Stimulated activated CD4-positive, alpha-beta T cell treated with anti-CD3 and anti-CD28 coated beads, Interleukin-15, amount 100 ng/mL, for 1 hour (primary cell): ENCODE measurements at places on chromosomes 5 and 9.

- DNase-seq, result no peak
Observed at GRCh38 chr9:98500337-98500919, 208.3 kb downstream of the GABBR2 start.

- DNase-seq, result no peak
Observed at GRCh38 chr5:27769748-27770402, 731.5 kb upstream of the CDH9 start.

GRCh38 chr9:95027914-95028852 lies 289.3 kb downstream of the FANCC start:
- no peak for DNase-seq

- no peak for DNase-seq
Observed at GRCh38 chr5:142979636-142980035, 209.5 kb downstream of the ARHGAP26 start.

DNA sequence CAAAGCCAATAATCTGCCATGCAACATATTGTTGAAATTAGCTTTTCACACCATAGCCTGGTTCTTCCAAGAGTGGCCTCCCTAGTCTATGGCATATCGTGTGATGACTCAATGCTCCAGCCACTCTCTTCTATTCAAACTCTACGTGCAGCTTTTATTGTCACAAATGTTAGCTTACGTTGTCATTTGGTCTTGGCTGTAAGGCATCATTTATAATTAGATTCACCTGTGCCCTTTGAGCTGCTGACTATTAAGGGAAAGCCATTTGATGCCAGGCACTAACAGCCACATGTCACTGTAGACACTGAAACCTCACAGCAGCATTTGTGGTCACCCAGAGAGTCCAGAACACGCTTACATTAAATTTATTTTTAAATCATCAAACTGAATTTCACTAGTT lies 66.8 kb downstream of the APBA1 start:
- no peak for DNase-seq

DNA sequence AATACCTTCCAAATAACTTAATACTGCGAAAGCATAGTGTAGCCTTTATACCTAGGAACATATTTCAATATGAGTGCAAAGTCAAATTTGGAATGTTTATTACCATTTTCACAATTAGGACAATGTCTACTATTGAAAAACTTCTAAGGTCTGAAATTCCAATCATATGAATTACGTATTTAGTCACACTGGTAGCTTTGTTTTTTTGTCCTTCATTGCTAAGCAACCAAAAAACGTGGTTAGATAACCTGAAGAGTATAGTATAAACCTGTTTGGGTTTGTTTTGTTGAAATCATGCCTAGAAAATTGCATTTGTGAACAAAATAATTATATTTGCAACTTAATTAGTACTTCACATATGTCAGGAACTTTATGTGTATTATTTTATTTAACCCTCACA lies 134.2 kb downstream of the FBXO4 start:
- DNase-seq, result no peak

DNA sequence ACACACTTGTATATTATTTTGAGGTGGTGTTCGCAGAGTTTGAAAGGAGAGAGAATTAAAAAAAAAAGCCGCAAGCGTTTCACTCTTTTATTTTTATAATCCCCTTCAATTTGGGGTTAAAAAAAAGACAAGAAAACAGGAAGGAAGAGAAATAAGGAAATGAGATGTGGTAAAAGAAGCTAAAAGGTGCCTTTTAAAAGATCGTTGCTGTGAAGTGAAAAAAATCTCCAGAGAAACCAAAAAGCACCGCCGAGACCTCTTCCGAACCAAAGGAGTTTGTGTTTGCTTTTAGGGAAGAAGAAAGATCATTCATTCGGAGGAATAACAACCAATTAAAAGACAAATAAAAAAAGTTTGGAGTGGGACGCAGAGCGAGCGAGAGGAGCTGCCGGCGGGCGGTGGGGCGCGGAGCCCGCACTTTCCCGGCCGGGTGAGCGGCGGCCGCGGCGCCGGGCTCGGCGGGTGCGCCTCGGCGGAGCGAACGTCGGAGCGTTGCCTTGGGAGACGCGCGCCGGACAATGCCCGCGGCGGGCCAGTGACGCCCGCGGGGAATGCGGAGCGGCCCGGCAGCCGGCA lies 355 bp downstream of the TLE4 start:
- no peak for DNase-seq

- no peak for DNase-seq
Observed at GRCh38 chr5:5650242-5650641, 227.8 kb downstream of the ICE1 start.

DNA sequence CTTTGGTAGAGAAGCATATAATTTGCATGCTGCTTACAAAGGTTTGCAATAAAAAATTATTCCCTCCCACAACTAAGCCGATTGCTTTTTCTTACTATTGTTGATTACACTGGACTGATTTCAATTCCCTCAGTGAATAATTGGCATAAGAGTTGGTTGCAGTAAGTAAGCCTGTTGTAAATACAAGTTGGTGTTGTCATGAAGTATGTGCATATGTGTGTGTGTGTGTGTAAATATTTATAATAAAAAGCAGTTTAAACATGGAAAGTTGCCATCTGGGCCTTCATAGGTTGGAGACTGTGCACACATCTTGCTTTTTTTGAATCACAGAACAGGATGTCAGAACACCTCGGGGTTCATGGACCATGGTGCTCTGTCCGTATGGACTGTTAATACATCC lies 131.2 kb downstream of the ATP10B start:
- DNase-seq, result no peak

DNA sequence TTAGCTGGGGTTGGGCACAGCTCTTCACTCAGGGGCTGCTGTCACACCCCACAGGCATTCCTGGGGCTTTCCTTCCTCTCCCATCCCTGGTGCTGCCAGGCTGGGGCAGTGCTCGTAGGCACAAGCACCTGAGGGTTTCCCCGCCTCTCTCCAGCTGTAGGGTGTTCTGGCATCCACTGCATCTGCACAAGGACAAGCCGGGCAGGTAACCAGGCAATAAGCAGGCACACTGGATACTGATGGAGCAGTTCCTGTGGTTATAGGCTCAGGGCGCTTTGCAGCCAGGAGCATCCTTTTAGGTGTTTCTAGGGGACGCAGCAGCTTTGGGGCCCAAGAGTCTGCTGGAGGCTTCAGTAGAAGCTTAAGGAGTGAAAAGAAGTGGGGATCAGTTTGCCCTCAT lies 56.8 kb downstream of the ARHGEF37 start:
- no peak for DNase-seq

DNA sequence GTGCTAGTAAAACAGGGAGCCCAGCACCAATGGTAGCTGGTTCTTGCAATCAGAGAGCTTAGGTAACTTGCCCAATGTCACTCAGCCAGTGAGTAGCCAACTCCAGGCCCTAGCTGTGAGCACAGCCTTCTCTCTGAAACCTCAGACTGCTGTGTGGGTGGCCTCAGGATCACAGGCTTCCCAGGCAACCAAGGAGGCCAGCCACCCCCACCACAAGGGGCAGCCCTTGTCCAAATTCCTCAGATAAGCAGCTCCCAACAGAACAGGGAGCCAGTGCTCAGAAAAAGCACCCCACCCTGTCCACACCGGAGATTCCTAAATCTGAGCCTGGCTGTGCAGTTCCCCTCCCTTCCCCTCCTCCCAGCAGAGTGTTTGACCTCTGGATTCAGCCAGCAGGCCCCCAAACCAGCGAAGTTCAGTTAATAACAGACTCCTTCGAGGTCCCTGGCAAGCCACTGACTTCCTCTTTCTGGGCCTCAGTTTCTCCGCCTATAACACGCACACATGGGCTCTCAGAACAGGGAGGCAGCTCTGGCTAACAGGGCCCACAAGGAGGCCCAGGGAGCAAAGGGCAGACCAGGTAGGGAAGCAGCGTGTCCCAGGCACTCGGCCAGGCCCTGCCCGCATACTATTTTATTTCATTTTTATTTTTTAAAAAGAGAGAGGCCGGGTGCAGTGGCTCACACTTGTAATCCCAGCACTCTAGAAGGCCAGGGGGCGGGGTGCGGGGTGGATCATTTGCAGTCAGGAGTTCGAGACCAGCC lies 2.7 kb downstream of the EEIG1 start:
- no peak for DNase-seq

DNA sequence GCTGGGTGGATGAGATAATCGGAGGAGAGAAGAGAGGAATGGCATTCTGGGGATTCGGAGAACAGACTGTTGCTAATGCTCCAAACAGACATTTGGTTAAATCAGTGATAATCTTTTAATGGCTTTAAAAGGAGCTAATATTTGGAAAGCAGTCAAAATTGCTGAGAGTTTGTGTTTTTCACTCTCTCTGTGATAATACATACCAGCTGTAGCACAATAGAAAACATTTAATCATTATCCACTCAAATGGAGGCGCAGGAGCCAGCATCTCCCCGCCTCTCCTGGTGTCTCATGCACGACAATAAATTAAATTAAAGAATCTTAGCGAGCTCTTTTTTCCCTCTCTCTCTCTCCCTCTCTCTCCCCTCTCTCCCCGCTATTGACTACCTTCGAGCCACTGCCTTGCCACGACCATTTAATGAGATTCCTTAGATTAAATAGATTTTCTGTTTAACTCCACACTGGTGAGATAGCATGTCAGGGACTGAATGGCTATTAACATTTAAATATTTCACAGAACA lies 268.6 kb upstream of the MVB12B start:
- no peak for DNase-seq

- no peak for DNase-seq
Observed at GRCh38 chr5:135735831-135736230, 98.6 kb upstream of the SLC25A48 start.

DNA sequence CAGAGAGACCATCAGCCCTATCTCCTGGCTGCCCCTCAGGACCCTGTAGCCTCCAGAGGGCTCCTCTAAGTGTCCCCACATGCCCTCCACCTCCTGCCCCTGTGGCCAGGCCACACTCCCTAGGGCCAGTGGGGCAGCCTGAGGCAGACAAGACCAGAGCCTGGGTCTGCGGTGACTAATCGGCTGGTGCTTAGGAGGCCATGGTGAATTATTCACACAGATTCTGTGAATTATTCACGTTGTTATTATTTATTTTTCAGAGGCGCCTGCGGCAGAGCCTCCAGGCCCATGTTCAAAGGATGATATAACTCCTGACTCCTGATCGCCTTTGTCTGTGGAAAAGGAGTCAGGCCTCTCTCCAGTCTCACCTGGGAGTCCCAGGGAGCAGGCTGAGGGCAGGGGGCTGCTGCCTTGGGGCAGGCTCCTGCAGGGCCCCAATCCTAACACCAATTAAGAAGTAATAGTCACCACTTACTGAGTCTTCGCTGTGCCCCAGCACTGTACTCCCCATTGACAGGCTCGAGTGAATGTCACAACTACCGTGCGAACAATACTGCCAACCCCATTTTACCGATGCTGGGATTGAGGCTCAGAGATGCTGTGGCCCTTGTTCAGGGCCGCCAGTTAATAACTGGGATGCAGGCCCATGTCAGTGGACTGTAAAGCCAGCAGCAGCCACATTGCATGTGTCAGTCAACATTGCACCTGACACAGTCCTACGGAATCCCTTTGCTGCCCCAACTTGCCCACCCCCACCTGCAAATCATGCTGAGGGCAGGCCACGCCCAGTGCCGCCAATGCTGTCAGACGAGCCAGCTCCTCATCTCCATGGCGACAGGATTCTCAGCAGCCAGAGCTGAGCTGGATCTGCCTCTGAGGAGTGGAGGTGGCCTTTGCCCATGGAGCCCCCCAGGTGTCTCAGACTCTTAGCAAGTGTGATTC lies 94.9 kb downstream of the PCDH1 start:
- no peak for DNase-seq

GRCh38 chr5:1768283-1769000 lies 31.2 kb downstream of the MRPL36 start:
- no peak for DNase-seq

GRCh38 chr9:19788152-19788551 lies 685 bp downstream of the SLC24A2 start:
- no peak for DNase-seq

- DNase-seq, result no peak
Observed at GRCh38 chr5:106865279-106865678, 805.5 kb downstream of the EFNA5 start.

DNA sequence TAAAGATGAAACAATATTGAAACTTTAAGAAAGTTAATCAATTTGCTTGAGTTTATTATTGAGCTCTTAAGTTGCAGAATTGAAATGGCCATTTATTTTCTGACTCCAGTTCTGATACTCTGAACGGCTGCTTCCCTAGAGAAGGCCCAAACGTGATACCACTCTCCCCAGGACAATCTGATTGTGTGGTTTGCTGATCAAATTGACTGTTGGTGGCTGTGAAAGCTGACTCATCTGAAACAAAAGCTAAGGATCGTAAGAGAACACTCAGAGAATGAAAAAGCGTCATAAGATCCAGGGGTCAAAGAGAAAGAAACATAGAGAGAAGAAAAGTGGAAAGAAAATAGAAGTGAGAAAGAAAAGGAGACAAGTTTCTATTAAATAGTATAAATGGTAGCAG lies 147.2 kb downstream of the IZUMO3 start:
- no peak for DNase-seq

DNA sequence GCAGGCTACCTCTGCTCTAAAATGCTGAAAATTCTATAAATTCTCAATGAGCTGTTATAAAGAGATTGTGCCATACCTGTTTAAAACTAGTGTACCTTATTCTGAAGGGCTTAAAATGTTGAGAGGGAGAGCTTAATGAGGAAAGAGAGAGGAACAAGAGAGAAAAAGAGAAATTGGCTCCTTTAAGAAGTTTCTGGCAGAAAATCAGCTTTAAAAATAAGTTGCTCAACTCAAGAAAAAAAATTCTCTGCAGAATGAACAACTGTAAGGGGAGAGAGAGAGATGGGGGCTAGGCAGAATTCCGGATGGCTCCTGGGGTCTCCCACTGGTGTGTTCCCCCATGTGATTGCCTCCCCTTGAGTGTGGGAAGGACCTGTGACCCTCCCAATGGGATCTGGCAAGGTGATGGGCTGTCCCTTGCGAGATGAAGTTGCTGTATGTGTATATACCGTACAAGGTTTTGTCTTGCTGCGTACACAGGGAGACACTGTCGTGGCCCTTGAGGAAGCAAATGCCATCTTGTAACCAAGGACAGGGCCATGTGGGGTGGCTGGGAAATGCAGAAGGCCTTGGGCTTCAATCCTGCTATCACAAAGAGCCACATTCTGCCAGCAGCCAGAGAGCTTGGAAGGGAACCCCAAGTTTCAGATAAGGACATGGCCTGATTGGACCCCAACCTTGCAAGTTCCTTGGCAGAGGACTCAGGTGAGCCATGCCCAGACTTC lies 64.3 kb upstream of the S1PR3 start:
- no peak for DNase-seq

GRCh38 chr5:169646856-169647255 lies 9.8 kb downstream of the DOCK2 start:
- DNase-seq, result no peak

- DNase-seq, result no peak
Observed at GRCh38 chr5:96144289-96144688, 182.6 kb upstream of the ELL2 start.

DNA sequence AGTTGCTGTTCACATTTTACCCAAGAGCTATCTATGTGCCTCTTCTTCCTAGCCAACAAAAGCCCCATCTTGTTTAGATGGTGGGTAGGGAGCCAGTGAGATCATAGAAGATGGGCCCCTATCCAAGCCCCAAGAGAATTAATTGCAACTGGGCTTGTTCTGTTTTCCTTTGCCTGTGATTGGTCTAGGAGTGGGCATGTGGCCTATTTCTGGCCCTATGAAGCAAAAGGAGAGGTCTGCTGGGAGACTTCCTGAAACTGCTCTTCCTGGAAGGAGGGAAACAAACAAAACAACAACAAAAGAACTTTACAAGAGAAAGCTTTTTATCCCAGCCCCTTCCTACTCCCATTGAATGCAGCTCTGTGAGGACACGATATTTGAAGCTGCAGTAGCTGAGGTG lies 32.5 kb upstream of the ALDOB start:
- no peak for DNase-seq

GRCh38 chr5:168807287-168807686 lies 228.1 kb upstream of the PANK3 start:
- no peak for DNase-seq

GRCh38 chr5:122454541-122454940 lies 142.5 kb downstream of the SNCAIP start:
- no peak for DNase-seq

- DNase-seq, result no peak
Observed at GRCh38 chr5:150758203-150758530, 650 bp downstream of the DCTN4 start.
